Urinary bladder (tissue), 4 donors: ENCODE measurements at places on chromosomes 7 and 10. TPM values are rescaled to one million over a fixed set of nuclear protein-coding genes. Genes with fewer than 3 reads are reported as not detected.

DNA sequence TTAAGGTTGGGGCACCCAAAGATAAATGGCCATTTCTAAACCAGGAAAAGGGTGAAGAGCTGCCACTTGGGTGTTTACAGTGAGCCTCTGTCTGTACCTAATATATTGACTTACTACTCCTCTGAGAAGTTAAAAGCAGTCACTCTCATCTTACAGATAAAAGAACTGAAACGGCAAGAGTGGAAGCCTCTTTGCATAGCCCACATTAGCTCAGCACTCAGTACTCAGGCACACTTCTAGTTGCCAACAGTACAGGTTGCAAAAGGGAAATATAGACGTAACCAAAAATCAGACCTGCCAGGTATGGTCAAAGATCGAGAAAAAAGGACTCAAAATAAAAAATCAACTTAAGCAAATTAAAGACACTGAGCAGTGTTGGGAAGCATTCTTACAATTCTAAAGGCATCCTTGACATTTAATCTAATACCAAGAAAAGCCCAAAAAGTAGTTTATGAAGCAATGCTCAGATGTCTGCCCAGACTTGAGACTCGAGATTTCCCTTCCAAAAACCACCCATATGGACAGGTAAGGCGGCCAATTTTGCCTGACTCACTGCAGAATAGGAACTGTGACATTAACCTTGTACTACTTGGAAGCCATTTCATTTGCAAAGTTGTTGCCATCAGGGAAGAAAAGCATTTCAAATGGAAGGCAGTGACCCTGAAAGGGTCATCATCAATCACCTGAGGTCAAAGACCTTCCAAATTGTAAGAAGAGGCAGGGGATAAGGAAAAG is 139.3 kb downstream of the SLC25A13 start:
- DNase-seq = no peak

DNA sequence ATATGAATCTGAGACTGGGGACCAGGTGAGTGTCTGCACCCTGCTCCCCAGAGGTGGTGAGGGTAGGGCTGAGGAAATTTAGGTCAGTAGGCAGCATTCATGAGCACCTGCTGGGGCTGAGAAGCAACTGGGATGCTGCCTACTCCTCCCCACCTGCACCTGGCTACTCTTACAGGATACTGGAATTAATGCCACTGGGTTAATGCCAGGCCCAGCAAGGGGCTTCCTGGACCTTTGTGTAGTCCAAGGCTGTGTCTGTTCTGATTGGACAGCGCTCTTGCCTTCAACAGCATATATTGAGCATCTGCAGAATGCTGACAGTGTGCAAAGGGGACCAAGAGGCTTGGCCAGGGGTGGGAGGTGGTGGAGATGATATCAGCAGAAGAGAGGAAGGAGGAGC is 32.1 kb downstream of the ADCYAP1R1 start:
- DNase-seq = no peak

GRCh38 chr7:142024547-142024946 is 28.9 kb downstream of the MGAM start:
- DNase-seq = no peak

- DNase-seq = no peak
Measured at GRCh38 chr7:117164620-117165019, 158.2 kb downstream of the WNT2 start.

GRCh38 chr10:91424016-91424415 is 13.9 kb downstream of the HECTD2 start:
- DNase-seq = no peak

DNA sequence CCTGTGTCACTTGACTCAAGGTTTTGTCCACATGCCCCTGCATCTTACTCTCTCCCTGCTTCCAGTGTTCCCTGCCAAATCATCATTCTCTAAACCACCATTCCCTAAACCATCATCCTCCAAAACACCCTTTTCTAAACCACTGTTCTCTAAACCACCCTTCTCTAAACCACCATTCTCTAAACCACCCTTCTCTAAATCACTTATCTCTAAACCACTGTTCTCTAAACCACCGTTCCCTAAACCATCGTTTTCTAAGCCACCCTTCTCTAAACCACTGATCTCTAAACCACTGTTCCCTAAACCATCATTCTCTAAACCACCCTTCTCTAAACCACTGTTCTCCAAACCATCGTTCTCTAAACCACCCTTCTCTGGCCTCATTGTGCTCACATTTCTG is 142.1 kb downstream of the CXCL12 start:
- no peak for DNase-seq

DNA sequence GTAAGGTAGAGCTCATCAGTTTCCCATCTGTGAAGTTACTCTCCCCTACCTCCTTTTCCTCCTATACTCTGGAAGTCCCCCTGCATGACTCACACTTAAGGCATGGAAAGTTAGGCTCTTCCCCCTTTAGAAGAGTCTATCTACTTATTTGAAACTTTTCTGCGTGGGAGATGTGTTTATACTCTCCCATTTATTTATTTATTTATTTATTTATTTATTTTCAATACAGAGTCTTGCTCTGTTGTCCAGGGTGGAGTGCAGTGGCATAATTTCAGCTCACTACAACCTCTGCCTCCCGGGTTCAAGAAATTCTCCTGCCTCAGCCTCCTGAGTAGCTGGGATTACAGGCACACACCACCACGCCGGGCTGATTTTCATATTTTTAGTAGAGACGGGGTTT is 107.5 kb upstream of the JCAD start:
- no peak for DNase-seq

DNA sequence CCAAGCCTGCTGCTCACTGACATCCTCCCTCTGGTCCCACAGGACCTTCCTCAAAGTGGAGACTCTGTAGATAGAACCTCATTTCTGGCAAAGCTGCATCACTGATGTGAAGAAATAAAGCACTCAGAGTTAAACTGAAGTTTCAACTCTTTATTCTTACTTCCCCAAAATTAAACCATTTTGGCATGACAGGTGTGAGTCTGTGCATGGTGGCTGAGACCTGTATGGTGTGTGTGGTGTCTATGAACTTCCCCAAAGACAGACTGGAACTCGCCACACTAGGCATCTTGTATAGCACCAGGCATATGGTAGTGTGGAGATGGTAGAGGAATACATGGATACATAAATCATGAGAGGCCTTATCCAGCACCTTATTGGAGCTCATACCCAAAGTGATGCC is 6.6 kb upstream of the WDFY4 start:
- DNase-seq = no peak

GRCh38 chr10:83677795-83678194 is 461.5 kb upstream of the GHITM start:
- no peak for DNase-seq

DNA sequence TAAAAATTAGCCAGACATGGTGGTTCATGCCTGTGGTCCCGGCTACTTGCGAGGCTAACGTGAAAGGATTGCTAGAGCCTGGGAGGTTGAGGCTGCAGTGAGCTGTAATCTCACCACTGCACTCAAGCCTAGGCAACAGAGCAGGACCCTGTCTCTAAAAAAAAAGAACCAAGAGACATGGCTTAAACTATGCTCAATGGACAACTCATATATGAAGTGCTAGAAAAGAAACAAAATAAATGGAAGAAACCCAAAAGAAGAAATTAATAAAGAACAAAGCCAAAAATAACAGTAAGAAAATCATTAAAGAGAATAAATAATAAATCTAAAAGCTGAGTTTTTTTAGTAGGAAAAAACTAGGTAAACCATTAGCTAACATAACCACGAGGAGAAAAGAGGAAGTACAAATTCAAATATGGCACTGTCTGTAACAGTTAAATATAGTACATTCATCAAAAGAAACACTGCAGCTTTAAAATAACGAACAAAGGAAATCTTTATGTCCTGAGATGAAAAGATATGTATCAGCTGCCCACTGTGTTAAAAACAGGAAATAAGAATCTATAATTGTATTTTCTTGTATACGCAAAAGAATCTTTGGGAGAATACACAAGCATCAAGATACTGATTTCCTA is 48.7 kb downstream of the UPF2 start:
- DNase-seq = no peak

- no peak for DNase-seq
Measured at GRCh38 chr7:55478700-55479099, 93.6 kb downstream of the VOPP1 start.

- no peak for DNase-seq
Measured at GRCh38 chr7:123784263-123784662, 35.5 kb upstream of the WASL start.

- no peak for DNase-seq
Measured at GRCh38 chr10:131626274-131626673, 274.5 kb upstream of the PPP2R2D start.

DNA sequence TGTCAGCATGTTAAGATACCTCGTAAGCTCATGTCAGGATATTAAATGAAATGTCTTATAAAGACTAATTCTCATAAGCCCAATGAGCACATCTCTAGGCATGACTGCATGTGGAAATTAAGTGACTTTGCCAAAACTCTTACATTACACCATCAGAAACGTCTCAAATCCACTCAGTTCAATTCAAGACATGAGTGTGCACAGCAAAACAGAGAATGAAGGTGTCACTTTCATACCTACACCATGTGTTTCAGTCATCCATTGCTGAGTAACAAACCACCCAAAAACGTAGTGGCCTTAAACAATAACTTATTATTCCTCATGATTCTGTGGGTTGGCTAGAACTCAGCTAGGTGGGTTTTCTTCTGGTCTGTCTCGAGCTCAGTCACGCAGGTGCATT is 99.8 kb downstream of the ATE1 start:
- no peak for DNase-seq

- DNase-seq = no peak
Measured at GRCh38 chr7:2120841-2121830, 111.6 kb downstream of the MAD1L1 start.

- DNase-seq = no peak
Measured at GRCh38 chr10:69317175-69317604, 38.9 kb downstream of the HK1 start.

Gene SLC13A4
- 0.03 TPM for polyA plus RNA-seq

Gene ADAM12
- polyA plus RNA-seq = 2.1 TPM

Gene CCDC3
- 30.6 TPM for polyA plus RNA-seq

Gene CALML3
- polyA plus RNA-seq = not detected

Gene LRIT1
- not detected for polyA plus RNA-seq

Gene RBP3
- not detected for polyA plus RNA-seq

Gene NKX2-3
- not detected for polyA plus RNA-seq

Gene STEAP4
- polyA plus RNA-seq = 23.8 TPM
